ENCODE measurements at places on chromosomes 13 and 19.

DNA sequence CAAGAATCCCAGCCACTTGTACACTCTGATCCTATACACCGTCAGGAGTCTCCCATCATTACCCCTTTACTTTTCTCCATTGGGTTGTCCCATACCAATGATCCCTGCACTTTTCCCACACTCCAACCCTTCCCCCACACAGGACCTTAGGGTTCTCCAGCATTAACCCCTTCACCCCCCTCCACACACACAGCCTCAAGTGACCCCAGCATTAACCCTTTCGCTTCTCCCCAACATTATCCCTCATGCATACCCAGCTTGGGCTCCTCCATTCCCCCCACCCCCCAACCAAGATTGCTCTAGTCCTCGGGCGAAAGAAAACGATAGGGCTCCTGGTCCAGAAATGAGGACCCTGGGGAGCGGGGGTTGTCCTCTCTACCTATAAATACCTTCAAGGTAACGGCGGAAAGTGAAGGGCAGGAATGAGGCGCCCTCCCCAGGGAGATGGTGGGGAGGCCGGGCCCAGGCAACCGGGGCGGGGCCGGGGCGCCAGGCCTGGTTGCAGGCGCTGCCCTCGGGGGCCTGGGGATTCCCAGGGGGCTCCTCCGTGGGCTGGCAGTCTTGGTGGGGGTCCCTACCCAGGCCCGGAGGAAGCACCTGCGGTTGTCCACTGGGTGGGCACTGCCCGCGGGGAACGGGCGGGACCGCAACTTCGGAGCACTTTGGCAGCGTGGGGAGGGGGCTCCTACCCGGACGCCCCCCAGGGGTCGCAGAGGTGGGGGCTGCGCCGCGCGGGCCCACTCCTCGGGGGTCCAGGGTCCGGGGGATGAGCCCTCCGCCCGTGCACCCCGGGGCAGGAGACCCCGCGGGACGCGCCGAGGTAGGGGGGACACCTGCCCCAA is 757 bp downstream of the WIZ start:
- DNase-seq, result peak; percentile 14

DNA sequence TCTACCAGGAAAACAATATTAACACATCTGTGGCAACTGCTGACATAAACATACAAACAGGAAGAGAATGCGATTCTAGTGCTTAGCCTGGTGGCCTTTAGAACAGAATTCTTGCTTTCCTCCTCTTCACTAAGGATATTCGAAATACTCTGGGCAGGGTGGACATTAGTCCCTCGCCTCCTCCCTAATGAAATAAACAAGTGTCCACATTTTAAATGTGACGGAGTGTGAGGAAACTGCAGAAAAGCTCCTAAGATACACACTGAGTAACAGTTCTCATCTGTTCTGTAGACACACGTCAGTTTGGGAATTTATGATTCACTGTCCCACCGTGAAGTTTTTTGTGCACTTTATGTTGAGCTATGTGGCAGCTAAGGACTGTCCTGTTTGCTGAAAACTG is 639 bp downstream of the STARD13 start:
- DNase-seq, result no peak

DNA sequence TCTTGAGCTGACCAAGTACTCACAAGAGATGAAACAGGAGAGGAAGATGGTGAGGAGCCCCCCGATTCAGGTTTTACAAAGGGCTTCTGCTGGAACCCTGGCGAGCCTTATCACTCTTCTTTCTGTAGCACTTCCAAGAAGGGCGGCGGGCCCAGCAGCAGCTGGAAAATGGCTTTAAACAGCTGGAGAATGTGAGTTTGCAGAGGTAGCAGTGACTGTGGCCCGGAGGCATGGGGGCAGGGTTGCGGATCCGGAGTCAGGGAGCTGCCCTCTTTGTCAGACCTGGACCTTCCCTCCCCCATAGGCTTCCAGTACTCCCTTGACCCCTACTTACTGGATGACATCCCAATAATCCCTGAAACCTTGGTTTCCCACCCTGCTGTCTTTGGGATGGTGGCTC is 3.6 kb downstream of the TRIP10 start:
- no peak for DNase-seq

DNA sequence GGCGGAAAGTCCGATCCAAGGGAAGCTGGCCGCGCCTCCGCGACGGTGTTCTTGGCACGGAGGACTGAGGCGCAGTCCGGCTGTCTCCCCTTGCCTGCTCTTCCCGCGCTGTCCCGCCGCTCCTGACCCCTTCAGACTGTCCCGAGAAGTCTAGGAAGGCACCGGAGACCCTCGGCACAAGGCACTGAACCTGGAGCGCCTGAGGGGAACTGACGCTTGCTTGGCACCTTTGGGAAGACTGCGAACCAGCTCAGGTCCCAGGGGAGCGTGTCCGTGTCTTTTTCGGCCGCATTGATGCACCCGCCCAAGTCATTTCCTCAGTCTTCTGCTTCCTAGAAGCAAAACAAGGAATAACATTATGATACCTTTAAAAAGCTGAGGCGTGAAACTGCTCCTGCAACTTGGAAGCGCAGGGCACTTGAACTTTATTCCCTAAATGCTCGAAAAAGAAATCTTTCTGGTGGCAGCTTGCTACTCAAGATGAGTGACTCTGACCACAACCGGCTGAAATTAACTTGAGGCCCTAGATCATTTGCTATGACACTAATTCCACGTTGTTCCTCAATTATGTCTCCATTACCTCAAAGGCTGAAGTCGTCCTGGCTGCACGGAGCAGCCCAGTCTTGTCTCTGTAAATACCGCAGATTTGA is 735 bp upstream of the FLT1 start:
- no peak for DNase-seq

- no peak for DNase-seq
These were observed 57.4 kb downstream of the ZNF728 start for GRCh38 chr19:22945560-22945959.

DNA sequence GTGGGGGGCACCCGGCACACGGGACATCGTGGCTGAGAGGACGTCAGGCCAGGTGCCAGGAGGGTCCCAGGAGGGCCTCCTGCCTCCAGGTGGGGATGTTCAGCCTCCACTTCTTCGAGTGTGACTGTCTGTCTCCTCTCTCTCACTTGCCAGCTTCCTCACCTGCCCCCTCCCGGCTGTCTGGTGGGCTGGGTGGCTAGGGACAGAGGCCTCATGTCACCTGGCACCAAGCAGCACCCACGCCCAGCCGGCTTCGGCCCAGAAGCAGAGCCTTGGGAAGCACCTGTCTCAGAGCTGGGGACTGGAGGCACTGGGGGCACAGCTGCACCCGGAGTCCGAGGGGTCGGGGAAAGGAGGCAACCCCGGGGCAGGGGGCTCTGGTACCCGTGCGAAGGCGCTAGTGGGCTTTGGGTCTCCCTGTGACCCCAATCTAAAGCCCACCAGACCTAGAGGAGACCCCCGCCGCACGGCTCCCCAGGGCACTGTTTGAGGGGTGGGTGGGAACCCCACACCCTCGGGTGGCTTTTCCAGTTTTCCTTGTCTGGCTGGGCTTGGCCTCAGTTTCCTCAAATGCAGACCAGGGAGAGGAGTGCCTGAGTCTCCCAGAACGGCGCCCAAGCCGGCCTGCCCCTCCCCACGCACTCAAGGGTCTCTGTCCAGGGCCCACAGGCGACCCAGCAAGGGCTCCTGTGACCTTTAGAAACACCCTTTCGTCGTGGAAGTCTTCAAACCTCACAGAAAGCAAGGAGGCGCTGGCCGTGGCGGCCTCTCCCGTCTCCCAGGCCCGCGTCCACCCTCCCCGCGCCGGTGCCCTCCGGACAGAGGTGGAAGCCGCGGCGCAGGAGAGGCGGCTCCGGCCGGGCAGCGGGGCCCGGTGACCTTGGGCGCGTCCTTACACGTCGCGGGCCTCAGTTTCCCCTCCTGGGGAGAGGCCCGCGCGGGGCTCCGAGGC is 664 bp upstream of the HCN2 start:
- DNase-seq, result no peak

GRCh38 chr13:31775148-31775547 is 35.8 kb downstream of the RXFP2 start:
- no peak for DNase-seq

DNA sequence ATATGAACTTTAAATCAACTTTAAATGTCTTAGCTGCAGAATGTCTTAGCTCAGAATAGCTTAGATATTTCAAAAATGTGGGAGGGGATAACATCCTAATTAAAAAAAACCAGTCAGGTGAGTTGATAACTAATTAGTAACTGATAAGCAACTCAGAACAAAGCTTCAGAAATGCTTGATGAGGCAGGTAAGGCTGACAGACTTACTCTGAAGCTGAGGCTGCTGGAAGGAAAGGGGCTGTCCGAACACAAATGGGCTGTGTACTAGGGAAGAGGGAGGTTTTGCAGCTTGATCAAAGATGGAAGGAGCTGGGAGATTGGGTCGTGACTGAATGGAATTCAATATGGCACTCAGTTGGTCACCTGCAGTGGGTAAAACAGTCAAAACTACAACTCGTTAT is 91.2 kb upstream of the FBXL3 start:
- no peak for DNase-seq

- no peak for DNase-seq
These were observed 8.6 kb downstream of the CALM3 start for GRCh38 chr19:46609511-46610412.

DNA sequence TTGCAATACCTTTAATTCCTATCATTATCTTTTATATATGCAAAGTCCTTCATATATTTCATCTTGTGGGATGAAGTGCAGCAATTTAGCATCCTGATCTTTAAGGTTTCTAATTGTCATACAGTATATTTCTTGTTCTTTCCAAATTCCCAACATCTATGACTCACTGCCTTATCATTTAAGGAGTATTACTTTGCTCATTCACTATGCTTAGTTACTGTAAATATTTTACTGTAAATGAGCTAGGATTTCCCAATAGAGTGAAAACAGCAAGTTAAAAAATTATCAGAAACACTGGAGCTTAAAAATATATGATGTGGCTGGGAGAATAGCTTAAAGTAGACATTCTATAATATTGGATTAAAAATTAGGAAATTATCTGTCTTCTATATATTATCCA is 69.9 kb downstream of the SLITRK6 start:
- DNase-seq, result no peak

- peak; percentile 50 for DNase-seq
These were observed at the start of gene UHRF1 for GRCh38 chr19:4909156-4909896. Gene UHRF1 (plus strand): TSS chr19:4909501. CDS start chr19:4910886, 1,385 bp downstream.

- peak; percentile 74 for DNase-seq
These were observed 3.0 kb downstream of the TTYH1 start for GRCh38 chr19:54418030-54418929.

- DNase-seq, result peak; percentile 74
These were observed 19.2 kb downstream of the RCN3 start for GRCh38 chr19:49546825-49547565.

- no peak for DNase-seq
These were observed 227.5 kb downstream of the DCT start for GRCh38 chr13:94251831-94252608.

- no peak for DNase-seq
These were observed 56.6 kb upstream of the ANKRD10 start for GRCh38 chr13:110971486-110971885.

- peak; percentile 87 for DNase-seq
These were observed at the start of gene TMEM145 for GRCh38 chr19:42313096-42313839. Gene TMEM145 (plus strand): TSS chr19:42313309. CDS start chr19:42313377, 68 bp downstream.

DNA sequence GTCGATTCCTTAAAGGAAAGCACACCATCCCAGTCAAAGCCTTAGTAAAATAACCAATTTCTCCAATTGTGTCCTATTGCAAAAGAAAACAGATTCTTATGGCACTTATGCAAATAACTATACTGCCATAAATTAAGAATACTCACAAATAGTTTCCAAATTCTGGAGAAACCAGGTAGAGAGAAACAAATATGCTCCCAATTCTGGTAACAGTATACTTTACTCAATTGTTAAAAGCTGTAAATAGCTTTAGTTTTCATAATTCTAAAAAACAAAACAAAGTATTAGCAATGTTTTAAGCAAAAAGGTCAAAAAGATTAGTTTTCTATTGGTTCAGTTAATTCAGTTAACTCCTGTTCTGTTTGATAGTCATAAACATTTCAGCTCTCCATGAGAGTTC is 18.2 kb upstream of the UBAC2 start:
- no peak for DNase-seq

DNA sequence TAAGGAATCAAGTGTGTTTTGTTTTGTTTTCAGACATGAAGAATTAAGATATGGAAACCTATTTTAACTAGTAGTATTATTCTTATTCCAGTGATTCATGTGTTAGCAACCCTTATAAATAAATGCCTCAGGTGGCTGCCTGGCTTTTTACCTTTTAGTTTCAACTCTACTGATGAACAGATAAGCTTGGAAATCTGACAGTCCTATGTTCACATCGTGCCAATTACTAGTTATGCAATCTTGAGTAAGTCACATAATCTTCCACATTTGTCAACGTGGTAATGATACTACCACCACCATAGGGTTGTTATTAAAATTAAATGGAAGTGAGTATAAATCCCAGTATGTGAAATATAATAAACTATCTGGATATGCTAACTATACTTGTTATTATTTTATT is 64.3 kb downstream of the TBC1D4 start:
- no peak for DNase-seq

- no peak for DNase-seq
These were observed 10.2 kb downstream of the GPX4 start for GRCh38 chr19:1113986-1114483.

DNA sequence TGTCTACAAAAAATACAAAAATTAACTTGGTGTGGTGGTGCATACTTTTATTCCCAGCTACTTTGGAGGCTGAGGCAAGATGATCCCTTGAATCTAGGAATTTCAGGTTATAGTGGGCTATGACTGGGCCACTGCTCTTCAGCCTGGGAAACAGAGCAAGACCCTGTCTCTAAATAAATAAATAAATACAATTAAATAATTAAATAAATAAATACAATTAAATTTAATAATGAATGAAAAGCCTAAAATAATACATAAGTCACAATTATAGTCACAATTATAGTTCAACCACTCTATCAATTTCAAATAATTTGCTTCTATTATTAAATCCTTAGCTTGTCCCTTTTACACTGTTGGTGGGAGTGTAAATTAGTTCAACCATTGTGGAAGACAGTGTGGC is 146.4 kb upstream of the RFC3 start:
- no peak for DNase-seq

- no peak for DNase-seq
These were observed 102.6 kb downstream of the LRCH1 start for GRCh38 chr13:46655377-46656180.

DNA sequence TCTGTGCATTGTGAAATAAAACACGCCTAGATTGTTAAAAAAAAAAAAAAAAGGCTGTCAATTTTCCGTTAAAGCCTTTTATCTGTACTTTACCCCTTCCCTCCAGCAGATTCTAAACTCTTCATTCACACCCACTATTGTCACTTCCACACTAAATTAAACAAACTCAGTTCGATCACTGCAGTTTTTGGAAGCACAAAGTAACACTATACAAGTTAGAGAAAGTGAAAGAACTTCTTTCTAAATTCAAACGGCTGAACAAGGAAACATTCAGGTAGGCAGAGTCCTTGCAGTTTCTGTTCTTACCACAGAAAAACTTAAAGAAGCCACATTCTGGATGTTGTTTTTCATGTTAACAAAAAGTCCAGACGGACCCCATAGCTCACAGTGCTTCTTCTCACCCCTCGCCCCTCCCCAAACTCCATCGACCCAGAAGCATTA is 27.5 kb upstream of the UBE2L5 start:
- no peak for DNase-seq

- DNase-seq, result peak; percentile 78
These were observed 7.8 kb upstream of the SELENOV start for GRCh38 chr19:39506944-39507714.

GRCh38 chr13:35211949-35212348 is 264.5 kb downstream of the MAB21L1 start:
- DNase-seq, result no peak
